Sigmoid colon (tissue), 7 donors: ENCODE measurements at places on chromosomes 7 and 10. TPM values are rescaled to one million over a fixed set of nuclear protein-coding genes. Genes with fewer than 3 reads are reported as not detected.

DNA sequence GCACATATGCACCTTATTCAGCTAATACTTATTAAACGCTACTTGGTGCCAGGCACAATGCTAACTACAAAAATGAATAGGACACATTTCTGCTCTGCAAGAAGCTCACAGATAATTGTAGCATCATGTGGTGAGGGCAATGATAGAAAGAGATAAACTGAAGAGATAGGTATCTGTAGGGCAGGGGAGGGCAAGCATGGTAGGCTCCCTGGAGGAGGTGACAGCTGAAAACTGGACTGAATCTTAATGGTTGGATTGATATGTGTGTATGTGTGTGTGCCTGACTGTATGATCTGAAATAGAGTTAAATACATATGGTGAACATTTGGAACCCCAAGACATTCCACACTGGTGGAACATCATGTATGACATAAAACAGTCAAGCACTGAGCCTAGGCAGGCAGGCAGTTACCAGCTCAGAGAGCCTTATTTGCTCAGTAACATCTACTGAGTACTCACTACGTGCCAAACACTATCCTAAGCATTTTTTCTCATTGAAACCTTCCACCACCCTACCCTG is 4.8 kb upstream of the CEP55 start:
- no peak for DNase-seq

GRCh38 chr7:93719546-93719945 is 145.0 kb upstream of the CALCR start:
- DNase-seq = no peak

DNA sequence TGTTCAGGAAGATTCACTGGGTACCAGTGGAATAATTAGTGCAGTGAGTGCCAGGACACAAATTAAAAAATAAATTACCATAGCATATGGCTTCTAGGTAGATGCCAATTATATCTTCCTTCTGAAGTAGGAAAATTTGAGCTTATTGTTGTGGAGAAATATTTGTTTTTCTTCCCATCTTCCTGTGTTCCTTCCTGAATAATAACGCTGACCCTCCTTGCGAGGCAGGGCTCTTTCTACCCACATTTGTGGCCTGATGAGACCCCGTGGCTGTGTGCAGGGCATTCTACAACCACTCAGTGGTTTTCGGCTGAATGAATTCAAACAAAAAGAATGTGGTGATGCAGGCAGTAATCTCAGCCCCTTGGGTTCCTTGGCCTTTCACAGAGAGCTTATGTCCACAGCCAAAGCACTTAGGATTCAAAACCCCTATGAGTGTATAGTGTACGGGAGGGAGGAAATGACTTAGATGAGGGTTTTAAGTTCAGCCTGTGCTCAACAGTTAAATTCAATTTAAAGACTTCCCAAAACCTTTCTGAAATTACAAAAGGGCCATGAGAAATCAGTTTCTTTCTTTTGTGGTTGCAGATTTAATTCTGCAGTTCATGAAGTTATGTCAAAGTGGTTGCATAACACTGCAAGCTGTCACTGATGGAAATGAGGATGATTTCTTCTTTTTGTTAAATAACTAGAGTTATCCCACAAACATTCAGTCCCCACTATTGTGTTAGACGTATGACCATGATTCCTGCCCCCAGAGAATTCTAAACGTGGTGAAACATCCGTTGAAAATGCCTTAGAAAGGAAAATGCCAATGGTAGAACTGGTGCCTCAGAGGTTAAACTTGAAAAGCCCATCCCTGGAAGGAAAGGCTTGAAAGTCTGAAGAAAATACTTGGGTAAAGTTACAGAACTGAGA is 255.3 kb downstream of the FZD1 start:
- no peak for DNase-seq

DNA sequence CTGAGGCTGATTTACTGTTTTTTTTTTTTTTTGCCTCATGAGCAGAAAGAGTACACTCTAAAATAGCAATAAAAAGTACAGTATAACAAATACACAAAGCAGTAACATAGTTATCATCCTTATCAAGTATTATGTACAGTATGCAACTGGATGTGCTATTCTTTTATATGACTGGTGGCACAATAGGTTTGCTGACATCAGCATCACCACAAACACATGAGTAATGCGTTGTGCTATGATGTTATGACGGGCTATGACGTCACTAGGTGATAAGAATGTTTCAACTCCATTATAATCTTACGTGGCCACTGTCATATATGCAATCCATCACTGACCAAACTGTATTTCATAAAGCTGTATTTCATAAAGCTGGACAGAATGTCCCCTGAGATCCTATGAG is 189.2 kb upstream of the GLI3 start:
- DNase-seq = no peak

Gene ANKRD30A
- total RNA-seq = not detected

DNA sequence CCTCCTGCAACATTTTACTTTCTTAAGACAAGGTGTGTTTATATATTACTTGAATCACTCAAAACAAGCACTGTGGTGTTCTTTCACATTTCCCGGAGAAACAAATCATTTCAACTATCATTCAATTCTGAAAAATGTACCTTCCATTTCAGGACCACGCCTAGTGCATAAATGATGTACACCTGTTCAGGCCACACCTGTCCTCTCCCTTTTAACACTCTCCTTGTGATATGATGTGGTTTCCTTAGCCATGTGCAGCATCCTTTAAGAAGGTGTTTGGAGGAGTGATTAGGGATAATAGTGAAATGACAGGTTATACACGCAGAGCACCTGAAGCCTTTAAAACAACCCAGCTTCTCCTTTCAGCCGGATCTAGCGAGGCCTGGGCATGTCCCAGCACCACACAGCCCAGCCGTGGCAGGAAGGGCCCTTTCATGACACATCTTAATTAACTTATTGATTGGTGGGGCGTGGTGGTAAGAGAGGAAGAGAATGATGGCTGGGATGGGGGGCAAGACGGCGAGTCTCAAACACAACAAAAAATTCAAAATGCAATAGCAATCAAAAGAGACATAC is 26.9 kb downstream of the ABLIM1 start:
- no peak for DNase-seq

DNA sequence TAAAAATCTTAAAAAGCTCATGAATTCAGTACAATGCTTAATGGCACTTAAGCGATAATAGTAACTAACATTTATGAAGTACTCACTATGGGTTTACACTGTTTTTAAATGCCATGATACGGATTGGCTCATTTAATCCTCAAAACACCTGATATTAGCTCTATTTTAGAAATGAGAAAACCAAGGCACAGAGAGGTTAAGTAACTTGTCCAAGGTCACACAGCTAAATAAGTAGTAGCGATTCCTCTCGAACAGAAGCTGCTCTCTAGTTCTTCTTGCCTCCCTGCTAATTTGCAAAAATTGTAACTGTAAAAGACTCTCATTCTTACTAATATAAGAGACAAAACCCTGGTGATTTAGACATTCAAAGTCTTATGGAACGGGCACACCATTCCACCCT is 110.7 kb upstream of the RHEB start:
- DNase-seq = no peak

DNA sequence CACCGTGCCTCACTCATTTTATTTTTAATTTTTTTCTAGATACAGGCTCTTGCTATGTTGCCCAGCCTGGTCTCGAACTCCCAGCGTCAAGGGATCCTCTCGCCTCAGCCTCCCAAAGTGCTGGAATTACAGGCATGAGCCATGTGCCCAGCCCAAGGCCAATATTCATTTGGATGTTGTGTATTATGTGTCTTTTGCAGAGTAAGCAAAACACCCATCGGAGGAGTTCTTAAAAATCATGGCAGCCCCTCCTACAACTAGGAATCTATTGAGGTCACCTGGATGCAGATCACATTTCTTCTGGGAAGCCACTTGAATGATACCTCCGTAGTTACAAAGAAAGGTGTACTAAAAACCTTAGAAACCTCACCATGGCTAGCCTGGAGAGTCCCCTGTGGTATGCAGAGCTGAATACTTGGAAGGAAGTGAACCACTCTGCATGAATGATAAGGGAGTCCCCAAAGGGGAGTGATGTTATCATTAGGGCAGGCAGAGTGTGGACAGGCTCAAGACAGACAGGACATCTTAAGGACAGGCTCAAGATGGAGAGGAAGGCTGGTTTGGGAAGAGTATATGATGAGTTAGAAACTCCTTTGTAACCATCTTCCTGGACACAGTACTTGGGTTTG is 185.7 kb downstream of the TAX1BP1 start:
- DNase-seq = no peak

Gene EVX1
- not detected for total RNA-seq

GRCh38 chr10:83038631-83039030 is 1100.7 kb upstream of the GHITM start:
- DNase-seq = no peak

Gene LIPK
- not detected for total RNA-seq

DNA sequence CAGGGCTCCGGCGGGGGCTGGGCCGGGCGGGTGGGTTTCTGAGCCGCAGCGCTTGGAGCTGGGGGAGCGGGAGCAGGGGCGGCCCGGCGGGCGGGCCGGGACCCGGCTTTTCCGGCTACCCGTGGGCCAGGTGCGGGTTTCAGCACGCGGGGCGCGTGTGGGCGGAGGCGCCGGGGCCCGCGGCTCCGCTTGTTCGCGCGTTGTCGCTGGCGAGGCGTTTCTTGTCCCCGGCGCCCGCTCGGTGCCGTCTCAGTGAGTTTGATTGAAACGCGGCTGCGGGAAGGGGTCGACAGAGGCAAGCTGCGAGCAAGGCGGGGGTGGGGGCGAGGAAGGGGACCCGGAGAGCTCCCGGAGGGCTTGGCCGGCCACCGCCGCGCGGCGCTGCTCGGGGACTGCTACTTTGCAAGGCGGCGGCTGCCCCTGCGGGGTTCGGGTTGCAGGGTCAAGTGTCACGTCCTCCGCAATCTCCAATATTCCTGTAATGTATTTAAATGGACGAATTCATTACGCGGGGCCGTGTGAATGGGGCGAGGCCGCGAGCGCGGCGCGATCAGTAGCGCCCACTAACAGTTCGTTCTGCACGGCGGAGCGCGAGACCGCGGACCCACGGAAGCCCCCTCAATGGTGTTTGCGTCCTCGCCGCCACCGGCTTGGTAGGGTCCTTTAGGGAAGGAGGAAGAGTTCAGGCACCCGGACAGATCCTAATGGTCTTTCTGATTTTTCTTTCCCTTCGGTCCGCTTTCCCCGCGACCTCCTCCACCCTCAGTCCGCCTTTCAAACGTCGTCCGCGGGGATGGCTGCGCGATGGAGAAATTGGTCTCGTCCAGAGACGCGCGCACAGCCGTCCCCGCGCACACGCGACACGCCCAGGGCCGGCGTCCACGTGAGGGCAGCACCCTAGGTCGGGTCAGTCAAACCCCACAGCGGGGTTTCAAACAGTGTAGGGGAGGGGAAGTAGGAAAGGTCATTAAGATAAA is 76.9 kb downstream of the INSIG1 start:
- no peak for DNase-seq

DNA sequence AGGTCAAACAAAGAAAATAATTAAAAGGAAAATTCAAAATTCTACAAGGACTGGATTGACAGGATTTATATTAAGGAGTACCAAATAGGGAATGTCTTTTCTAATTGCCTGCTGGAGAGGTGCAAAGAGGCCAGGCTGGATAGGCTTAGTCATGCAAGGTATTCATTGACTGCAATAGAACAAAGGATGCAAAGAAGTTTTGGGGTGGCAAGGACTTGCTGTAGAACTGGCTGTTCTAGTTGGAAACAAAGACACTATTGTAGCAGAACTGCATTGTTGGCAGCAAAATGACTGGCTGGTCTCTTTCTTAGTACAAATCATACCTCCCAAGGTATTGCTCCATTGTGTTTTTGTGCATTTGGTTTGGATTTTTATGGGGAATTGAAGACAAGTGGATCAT is 10.1 kb downstream of the ITGB8 start:
- DNase-seq = no peak
